ENCODE measurements at places on chromosomes 2 and 18. TPM values are rescaled to one million over a fixed set of nuclear protein-coding genes. Genes with fewer than 3 reads are reported as not detected.

DNA sequence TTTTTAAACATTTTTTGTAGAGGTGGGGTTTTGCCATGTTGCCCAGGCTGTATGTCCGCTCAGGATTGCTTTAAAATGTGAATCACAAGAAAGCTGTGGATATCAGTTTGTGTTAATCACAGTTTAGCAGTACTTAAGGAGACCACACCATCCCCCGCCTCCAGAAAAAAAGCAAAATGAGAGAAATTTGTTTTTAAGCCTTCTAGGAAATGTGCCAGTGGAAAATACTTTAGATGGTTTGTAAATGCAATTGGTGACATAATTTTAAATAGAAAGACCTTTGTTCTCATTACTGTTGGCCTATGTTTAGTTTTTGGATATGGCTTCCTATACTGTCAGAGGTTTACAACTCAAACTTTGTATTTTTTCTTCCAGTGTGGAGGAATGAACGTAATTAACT lies 27.0 kb downstream of the GCA start:
- DNase-seq: no peak

- no peak for DNase-seq
Observed at GRCh38 chr18:22106536-22107292, 62.7 kb upstream of the GATA6 start.

GRCh38 chr18:74450626-74451025 lies 6.5 kb downstream of the DIPK1C start:
- no peak for DNase-seq

GRCh38 chr2:158600155-158600802 lies 143.5 kb downstream of the PKP4 start:
- no peak for DNase-seq

GRCh38 chr2:233447506-233448219 lies 93.4 kb downstream of the DGKD start:
- no peak for DNase-seq

DNA sequence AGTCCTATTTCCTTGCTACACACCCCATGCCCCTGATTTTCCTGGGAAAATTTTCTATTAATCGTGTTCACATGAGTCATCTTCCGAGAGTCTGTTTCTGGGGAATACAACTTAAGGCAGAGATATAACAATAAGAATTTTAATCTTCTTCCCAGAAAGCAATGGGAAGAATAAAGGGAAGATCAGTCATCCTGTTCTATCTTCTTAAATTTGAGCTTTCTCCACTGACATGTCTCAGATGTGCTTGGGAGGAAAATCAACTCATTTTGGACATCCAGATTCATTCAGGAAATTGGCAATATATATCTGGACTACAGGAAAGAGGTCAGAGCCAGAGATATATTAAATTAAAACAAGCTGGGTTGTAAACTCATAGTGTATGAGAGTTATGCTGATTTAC lies 62.3 kb upstream of the SPAG16 start:
- no peak for DNase-seq

DNA sequence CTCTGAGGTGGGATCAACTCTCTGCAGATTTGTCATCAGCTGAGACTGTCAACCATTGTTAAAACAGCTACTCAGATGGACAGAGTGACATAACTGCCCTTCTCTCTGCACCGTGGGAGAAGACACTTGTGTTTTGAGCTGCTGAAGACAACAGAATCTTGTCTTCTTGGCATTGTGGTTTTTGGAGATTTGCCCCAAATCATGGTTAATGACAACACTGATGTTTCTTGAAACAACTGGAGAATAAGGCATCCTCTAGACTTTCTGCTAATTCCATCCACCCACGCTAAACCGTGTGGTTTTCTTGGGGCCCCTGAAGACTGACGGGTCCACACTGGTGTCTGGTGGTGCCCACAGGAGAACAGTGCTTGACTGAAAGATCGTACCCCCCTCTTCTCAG lies 39.5 kb downstream of the SH3BP4 start:
- DNase-seq: no peak

DNA sequence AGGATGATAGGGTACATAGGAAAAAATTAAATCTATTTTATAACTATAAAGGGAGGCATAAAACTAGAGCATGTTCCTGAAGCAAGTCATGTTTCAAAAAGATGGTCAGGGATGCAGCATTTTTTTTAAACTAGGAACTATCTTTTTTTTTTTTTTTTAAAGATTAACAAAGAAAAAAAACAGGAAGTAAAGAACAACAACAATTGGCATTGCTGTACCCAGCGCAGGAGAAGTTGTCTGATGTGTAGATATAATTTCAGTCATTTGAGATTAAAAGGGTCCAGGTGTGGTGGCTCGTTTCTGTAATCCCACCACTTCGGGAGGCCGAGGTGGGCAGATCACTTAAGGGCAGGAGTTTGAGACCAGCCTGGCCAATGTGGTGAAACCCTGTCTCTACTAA lies 41.5 kb downstream of the PMAIP1 start:
- no peak for DNase-seq

GRCh38 chr2:226977775-226978190 lies 141.9 kb downstream of the RHBDD1 start:
- no peak for DNase-seq

DNA sequence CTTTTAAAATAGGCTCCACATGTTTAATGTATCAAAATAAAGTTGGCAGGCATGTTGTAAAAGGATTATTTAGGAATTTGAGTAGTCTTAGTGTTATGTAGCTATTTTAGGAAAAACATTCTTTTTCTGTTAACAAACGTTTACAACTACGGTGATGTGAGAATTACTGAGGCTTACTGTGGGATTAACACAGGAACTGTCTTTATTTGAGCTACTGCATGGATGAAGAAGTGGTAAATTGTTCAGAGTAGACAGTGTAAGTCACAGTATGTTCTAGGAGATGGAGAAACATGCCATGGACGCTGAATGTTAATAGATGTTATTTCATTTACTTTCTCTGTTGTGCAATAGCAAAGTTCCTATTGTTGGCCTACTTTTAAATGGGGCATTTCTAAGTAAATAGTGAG lies 1.6 kb downstream of the PPM1B start:
- no peak for DNase-seq

GRCh38 chr2:176129813-176130146 lies 275 bp downstream of the HOXD8 start:
- DNase-seq: no peak

DNA sequence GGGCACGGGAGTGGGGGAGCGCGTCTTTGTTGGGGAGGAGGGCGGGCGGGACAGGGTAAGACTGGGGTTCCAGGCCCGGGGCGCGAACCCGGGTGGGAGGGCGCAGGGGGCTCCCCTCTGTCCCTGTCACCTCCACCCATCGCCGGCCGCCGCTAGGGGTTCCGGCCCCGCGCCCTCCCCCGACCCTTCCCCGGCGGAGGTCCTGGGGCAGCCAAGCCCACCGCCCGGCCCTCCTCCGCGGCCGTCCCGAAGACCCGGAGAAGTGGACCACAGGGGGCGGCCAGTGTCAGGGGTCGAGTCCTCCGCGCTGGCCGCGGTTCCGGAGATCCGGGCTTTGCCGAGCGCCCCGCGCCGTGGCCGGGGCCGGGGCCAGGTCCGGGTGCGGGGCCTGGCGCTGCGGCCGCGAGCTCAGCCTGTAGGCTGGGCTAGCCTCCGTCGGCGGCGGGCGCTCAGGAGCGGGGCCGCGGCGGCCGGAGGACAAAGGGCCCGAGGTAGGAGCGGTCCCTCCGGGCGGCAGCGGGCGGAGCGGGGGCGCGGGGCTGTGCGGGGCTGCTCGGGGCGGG lies 16.6 kb upstream of the E2F6 start:
- no peak for DNase-seq

DNA sequence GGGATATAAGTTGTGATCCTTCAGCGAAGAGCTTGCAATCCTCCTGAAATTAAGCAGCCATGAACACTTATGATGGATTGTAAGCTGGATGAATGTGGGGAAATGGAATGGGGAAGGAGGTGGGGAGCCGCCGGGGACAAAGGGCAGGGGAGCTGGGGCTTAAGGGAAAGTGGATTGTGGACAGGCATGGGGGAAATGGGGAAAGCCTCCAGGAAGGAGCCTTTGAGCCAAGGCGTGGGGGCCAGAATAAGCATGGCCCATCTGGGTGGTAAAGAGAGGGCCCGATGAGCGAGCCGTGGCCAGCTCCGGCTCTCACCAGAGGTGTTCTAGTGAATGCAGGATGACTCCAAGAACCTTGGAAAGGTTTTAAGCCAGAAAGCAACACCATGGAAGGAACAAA lies 124.0 kb downstream of the SMAD7 start:
- no peak for DNase-seq

DNA sequence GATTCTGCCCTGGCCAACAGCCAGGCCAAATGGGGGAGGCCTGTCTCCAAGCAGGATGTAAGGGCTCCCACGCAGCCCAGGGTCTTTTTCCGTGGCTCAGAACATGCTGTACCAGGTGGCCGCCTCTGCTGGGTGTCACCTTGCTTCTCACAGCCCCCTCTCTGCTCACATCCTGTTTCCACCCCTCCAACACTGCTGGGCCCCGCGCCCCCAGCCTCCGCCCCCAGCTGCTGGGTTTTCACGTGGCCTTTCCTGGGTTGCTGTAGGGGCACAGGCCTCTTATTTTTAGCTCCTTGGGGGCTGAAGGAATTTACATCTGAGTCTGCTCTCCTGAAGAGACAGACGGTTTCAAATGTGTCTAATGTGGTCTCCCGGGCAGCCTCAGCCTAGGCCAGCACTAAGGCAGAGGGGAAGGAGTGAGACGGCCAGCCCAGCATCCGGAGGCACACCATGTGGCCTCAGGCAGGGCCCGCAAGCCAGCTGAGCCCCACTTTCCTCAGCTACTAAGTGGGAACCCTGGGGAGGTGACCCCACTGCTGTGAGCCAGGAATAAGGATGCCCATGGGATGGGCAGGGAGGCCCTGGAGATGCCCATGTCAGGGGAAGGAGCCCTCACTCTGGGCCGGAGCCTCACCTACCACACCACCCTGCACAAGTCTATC lies 18.7 kb upstream of the DUSP2 start:
- DNase-seq: no peak

DNA sequence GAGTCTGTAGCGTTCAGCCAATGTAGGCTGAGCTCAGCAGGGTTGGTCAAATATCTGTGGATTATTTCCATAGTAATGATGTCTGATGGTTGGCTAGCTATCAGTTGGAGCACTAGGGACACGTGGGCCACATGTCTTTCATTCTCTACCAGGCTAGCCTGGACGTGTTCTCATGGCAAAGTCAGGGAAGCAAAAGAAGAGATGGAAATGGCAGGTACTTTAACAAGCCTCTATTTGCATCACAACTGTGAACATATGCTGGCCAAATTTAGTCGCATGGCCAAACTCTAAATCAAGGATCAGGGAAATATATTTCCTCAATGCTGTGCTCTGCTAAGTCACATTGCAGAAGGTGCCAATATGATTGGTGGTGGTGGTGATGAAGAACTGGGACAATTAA lies 371.6 kb upstream of the CHST9 start:
- no peak for DNase-seq

GRCh38 chr2:218180467-218181114 lies 13.8 kb upstream of the CXCR1 start:
- no peak for DNase-seq

- DNase-seq: no peak
Observed at GRCh38 chr2:125979886-125980285, 676.1 kb upstream of the GYPC start.

DNA sequence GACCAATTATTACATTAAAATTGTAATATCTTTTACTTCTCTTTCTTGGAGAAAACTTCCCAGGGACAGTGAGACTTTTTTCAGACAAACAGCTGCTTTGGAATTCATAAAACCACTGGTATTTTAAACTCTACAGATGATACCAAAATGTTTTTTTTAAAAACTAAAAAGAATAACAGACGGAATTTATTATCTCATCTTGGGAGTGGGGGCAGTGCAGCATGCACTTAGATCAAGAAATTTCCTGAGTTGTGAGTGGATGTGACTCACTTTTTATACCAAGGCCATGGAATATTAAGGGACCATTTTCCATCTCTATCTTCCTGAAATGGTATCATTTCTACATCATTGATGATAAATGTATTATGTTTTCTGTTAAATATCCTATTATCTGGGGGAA lies 422.8 kb upstream of the HNRNPA3 start:
- DNase-seq: no peak

Gene SKOR2
- not detected for polyA plus RNA-seq

Gene FHOD3
- polyA plus RNA-seq: 39.8 TPM

Gene CCDC150
- polyA plus RNA-seq: 22.7 TPM

Gene ANKAR
- 6.2 TPM for polyA plus RNA-seq

Gene CNTNAP5
- polyA plus RNA-seq: not detected

Gene ARL4C
- 43.4 TPM for polyA plus RNA-seq

Gene KIAA2012
- 0.10 TPM for polyA plus RNA-seq

Gene GTF2A1L
- 0.35 TPM for polyA plus RNA-seq

Gene SNX17
- 106 TPM for polyA plus RNA-seq

Gene SSB
- polyA plus RNA-seq: 215 TPM

Gene MFSD2B
- 2.4 TPM for polyA plus RNA-seq

Gene FMNL2
- 98.2 TPM for polyA plus RNA-seq

Measured in right renal cortex interstitium (tissue), 3 donors.